ENCODE measurements at places on chromosomes 11 and 22.

DNA sequence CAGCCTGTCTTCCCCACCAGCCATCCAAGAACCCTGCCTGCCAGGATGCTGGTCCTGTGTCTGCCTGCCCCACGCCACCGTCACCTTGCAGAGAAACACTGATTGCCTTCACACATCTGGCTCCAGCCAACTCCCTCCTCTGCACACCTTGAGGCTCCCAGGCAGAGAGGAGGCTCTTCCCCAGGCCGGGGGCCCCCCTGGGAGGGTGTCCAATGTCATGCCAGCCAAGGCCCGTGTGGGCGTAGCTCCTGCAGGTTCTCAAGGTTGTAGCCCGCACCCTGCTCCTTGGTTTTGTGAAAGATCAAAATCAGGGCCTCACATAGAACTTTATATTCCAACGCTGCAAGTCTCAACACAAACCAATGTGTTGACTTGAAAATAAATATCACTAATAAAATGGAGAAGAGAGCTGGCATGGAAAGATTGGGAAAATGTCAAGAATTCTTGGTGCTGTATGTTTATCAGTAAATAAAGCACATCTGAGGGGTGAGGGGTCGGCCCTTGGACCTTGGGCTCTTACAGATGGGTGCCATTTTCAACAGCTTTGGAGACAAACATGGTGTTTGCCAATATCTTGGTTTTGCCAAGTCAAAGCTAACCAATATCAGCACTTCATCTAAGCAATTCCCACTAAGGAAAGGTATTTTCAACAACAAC is 6.7 kb upstream of the PPARA start:
- no peak for DNase-seq

DNA sequence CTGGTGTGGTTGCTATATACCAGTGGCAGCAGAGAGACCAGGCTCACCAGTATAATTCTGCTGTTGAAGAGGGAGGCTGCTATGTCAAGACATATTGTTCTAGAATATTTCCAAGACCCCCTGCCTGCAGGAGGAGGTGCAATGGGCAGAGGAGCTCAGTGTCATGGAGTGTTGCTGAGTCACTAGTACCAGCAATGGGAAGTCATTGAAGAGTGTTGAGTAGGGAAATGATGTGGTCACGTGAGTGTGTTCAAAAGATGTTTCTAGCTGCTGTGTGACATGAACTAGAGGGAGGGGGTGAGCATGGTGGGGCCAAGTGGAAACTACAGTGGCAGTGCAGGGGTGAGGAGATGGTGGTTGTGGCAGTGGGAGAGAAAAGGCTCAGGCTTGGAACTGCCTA is 76.3 kb upstream of the BIRC3 start:
- no peak for DNase-seq

GRCh38 chr11:125315079-125315740 is 150.7 kb downstream of the PKNOX2 start:
- DNase-seq = no peak

DNA sequence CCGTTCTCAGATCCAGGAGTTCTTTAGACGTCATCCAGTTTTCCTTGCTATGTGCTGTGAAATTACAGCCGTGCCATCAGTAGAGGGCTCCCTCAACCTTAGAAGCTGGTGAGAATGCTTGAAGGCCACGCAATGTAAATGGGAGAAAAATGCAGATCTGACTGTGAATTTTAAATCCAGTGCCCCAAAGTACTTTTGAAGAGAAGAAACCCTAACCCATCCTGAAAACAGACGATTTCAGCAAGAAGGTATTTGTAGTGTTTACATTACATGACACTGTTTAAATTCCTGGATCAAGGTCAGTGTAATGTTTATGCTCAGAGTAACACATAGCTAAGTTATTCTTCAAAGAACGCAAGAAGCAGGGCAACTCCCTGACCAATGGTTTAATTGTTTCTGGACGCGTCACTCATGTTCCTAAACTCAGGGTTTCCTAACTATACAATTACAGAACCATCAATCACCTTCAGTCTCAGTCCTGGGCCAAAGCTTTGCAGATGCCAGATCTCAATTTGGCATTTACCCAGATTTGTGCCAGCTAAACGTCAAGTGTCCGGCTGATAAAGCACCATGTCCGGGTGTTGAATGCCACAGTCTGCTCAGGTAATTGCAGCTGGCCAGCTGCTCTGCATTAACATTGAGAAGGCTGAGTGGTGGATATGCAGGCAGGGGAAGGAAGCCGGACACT is 38.2 kb downstream of the ADAMTS8 start:
- DNase-seq = no peak

DNA sequence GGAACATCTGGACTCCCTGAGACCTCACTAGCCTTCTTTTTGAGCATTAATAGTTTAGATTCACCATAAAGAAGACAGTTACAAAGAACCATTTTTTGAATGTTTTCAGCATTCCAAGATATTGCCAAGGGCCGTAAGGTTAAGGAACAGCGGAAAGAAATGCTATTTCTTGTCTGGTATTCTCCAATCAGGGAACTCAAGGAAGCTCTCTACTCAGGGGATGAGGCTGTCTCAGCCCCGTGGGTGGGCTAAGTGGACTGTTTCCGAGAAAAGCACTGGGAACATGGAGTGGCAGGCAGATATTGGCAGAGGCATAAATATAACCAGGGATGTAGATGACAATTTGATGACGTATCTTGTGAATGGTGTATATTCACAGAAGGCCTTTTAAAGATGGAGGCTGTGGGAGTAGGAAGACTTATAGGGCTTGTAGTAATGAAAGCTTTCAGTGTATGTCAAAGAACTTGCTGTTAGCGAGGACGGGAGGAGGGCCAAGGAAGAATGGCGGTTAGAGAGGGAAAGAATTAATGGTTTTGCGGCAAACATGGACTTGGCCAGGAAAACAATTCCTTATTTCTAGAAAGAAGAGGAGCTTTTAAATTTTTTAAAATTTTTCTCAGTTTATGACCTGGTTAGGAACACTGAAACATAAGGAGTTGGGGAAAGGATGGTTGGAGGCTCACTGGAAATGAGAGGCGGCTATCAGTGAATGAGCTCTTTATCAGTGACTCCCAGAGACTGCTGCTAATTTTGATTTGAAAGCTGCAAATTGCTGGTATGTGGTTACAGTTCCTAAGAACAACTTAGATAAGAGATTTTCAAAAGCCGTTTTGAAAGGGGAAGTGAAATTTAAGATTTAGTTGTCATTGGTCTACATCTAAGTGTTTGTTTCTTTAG is 64.6 kb downstream of the ST3GAL4 start:
- DNase-seq = no peak

- DNase-seq = no peak
These were observed 17.9 kb upstream of the NAP1L4 start for GRCh38 chr11:3010004-3010403.

DNA sequence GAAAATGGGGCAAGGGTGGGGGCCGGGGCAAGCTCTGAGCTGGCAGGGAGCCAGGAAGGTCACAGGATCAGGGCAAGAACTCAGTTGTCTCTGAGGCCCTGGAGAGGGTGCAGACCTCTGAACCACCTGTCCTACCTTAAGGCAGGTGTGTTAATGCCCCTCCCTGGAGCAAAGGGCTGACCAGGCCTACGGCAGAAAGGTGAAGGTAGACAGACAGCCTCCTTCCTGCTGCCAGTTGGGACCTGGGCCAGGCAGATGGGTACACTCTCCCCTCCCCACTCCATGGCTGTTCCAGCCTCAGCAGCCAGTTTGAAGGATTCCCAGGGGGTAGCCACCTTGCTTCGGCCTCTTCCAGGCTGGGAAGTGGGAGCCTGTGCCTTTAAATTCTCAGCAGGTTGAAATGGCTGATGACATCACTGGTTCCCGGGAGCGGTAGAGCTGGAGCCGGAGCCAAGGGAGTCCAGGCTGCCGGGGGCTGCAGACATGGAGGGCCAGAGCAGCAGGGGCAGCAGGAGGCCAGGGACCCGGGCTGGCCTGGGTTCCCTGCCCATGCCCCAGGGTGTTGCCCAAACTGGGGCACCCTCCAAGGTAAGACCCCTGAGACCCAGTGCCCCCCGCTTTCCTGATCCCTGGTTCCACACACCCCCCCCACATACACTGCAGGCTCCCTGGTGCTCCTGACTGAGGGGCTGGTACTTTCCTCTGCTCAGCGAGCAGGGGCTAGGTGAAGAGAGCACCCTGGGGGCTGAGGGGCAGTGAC is at the start of gene INPP5J:
INPP5J (plus strand) TSS at position 435 of the 760 bp plus-strand sequence; CDS start at position 484, 49 bp downstream.
- DNase-seq = no peak

All from neuronal stem cell (in vitro differentiated cells).